ENCODE measurements at places on chromosomes 2 and 18.

DNA sequence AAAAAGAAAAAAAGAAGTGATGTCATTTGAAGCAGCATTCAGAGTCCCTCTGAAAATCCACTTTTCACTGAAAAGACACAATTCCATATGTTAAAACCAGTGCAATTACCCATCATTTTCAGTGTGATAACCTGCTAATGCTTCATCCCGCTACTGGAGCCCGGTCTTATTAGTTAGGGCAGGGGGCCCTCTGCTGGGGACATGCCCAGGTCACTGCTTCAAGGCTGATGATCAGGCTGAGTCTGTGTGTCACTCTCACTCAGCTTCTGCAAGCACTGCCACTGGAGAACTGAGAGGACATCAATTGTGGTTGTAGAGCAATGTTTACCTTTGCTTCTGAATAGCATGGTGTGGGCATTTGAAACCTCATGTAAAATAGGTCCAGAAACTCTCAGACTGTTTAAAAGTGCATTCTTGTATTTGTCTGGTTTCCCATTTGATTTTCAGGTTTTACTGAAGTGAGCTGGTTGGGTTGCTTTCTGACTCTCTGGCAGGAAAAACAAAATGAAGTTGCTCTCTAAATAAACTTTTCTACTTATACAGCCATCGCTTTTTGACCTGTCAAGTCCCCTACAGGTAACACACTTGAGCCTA, 49.2 kb upstream of the NXPH2 start:
- DNase-seq: peak; percentile 45

- DNase-seq: no peak
Measured at GRCh38 chr2:140057928-140058327, 1277.7 kb upstream of the NXPH2 start.

DNA sequence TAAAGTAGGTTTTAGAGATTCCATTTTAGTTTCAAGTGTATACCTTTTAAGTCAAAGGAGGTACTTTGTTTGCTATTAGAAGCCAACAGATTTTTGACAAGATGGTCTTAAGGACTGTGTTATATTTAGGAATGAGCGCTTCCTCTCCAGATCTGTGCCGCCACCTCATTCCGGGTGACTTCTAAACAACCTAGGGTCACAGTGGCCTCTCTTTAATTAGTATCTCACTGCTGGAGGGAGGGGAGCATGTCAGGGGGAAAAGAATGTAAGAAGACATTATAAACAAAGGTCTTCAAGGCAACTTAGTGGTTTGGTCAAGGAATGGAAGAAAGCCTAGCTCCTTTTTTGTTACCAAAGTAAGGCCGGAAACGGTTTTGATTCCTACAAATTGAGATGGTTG, 67.0 kb downstream of the RBMS1 start:
- DNase-seq: no peak

GRCh38 chr2:234512884-234513669, 16.2 kb upstream of the ARL4C start:
- DNase-seq: no peak

- DNase-seq: no peak
Measured at GRCh38 chr18:79283131-79283810, 112.5 kb upstream of the NFATC1 start.

DNA sequence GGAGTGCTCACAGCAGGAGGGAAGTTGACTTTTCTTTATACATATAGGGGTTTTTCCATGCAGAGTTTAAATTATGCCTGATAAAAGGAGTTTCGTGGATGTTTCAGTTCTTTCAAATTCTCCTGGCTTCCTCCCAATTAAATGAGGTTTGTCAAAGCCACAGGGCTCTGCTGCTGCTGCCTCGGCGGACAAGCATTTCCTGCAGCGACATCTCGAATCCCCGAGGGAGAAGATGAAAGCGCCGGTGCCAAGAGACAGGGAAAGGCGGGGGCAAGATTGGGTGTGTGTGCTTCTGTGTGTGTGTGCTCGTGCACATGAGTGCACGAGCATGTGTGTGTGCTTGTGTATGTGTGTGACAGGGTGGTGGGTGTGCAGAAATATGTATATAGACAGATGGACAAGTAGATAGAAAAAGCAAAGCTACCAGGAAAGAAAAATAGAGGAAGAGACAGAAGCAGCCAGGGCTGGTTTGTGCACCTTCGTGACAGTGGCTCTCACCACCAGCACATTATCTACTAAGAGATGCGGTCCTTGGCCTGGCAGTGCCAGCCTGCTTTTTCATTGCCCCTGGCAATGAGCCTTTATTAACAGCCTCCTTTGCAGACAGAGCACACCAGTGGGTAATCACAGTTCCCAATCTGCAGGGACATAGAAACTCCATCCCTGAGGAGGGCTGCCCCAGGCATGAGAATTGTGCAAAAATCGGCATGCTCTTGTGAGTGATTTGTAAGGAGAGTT, 76.2 kb downstream of the CDK15 start:
- DNase-seq: peak; percentile 9

- no peak for DNase-seq
Measured at GRCh38 chr18:58315041-58315440, 271.0 kb downstream of the NEDD4L start.

GRCh38 chr18:58691256-58691655, 20.0 kb downstream of the MALT1 start:
- no peak for DNase-seq

GRCh38 chr2:98850074-98850473, 86.0 kb downstream of the CRACDL start:
- no peak for DNase-seq

DNA sequence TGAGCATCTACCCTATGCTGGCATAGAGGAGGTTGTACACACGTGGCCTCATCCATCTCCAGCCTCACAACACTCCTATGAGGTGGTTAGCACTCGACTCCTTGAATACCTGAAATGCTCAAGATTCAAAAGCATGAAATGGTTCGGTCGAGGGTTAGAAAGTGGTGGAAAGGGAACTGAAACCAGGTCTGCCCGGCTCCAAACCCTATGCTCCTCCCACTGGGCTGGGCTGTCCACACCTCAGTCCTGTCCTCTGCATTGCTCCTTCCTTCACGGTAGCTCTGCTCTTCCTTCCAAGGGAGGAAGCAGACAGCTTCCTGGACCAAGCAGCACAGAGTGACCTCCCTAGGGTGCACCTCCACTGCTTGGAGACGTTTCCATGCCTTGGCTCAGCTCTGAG, 565.2 kb upstream of the ID2 start:
- DNase-seq: no peak

DNA sequence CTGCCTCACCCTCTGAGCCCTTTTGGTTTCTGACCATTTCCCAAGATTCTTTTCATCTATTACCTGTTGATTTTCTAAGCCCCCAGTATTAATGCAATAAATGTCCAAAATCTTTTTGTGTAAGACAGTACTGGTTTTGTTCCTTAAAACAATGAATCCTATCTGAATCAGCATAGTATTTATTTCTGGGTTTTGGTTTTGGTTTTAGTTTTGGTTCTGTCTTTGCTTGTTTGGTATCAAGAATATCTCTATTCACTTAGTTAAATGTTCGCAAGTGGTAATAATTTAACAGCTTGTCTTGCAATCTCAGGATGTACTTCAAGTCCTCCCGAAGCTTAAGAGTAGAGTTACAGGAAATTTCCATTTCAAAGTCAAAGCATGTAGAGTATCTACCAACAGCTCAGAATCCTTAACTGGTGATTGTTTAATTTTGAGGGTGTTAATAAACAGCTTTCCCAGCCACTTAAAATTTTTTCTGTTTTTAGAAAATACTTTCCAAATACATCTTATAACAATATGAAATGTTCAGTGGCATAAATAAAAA, 67.7 kb upstream of the NEDD4L start:
- DNase-seq: no peak

GRCh38 chr18:25921677-25922421, 168.6 kb downstream of the SS18 start:
- DNase-seq: peak; percentile 55

DNA sequence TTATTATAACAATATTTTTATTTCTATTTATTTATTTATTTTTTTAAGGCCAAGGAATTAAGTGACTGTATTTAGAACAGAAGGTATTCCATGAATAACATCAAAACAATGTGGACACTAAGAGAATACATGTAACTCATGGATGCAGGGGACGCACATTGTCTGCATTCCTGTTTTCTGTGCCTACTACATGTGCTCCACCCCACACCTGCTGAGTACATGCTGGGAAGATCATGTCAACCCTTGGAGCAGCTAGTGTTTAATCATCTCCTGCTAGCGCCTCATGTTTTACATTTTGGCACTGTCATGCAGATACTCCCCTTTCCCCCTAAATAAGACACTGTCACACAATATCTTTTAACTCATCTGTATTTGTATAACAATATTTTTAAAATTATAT, 29.3 kb downstream of the DPYSL5 start:
- no peak for DNase-seq

DNA sequence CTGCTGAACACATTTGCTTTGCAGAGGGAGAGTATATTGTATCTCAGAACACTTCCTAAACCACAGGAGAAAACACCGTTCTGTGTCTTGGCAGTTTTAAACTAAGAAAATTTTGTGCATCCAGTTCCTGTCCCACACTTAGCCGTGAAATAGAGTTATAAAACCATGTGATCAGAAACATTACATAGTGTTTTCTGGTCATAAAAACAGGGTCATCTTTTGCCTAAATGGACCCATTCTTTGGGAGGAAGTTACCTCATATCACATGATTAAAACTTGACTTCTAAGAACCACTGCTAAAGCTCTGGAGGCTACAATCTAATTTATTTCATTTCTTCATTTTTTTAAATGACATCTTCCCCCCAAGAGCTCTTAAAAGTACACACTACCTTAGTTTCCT, 138.7 kb downstream of the PAX3 start:
- no peak for DNase-seq

GRCh38 chr2:55861733-55862132, 61.8 kb downstream of the EFEMP1 start:
- DNase-seq: no peak

- no peak for DNase-seq
Measured at GRCh38 chr18:63869374-63869773, 18.1 kb upstream of the SERPINB2 start.
